ENCODE measurements at places on chromosomes 7 and 10.

DNA sequence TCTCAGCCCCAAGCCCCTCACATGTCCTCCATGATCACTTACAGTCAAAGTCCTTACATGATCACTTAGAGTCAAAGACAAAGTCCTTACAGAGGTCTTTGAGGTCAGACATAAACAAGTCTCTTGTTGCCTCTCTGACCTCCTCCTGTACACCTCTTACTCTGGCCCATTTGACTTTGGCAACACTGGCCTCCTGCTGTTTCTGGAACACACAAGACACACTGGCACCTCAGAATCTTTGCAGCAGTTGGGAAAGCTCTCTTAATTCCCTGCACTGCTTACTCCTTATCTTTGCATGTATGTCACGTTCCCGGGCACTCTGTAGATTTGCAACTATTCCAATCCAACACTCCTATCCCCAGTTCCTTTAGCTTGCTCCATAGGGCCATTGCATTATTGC, 102.3 kb downstream of the NSUN6 start:
- no peak for DNase-seq

- no peak for DNase-seq
Measured at GRCh38 chr7:1368682-1369571, 90.3 kb downstream of the MICALL2 start.

DNA sequence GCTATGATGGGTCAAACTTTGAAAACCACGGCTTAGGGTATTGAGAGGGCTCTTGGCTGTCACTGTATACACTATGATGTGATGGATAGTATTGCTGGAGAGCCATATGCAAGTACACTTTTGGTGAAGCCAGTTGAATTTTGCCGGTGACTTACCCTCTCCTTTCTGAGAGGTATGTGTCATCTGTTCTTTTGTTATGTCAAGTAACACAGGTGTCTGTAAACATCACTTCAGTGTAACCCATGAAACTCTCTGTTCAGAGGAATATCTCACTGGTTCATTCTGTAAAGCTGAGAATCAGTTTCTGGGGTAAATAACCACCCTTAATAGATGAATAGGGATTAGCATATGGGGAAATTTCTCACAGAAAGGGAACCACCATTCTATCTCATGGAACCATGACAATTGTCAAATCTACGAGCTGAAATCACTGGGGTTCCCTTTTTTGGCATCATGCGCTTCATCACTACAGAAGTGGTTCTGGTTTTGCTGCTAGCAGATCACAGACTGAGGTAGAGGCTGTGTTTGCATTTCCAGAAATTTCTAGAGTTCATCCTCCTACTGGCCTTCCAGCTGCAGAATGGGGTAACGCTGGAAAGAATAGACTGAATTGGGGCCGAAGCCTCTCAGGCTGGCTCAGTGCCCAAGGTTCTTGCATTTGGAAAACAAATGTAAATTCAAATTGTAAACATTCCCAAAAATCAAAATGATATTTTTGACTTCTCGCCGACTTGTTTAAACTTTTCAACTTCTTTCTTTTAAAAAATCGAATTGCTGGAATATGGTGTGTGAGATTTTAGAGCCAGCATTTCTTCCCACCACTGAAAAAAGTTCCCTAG, 83.3 kb upstream of the CREB5 start:
- no peak for DNase-seq

DNA sequence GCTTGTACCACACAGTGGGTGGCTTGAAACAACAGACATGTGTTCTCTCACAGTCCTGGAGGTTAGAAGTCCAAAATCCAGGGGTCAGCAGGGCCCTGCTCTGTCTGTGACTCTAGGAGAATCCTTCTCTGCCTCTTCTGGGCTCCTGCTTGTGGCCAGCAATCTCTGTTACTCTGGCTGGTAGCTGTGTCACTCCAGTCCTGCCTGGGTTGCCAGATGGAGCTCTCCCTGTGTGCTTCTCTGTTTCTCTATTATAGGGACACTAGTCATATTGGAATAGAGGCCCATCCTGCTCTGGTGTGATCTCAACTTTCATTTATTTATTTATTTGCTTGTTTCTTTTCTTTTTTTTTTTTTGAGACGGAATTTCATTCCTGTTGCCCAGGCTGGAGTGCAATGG, 276.6 kb upstream of the GALNT17 start:
- no peak for DNase-seq

GRCh38 chr10:113908236-113908635, 53.8 kb downstream of the NHLRC2 start:
- DNase-seq, result no peak

DNA sequence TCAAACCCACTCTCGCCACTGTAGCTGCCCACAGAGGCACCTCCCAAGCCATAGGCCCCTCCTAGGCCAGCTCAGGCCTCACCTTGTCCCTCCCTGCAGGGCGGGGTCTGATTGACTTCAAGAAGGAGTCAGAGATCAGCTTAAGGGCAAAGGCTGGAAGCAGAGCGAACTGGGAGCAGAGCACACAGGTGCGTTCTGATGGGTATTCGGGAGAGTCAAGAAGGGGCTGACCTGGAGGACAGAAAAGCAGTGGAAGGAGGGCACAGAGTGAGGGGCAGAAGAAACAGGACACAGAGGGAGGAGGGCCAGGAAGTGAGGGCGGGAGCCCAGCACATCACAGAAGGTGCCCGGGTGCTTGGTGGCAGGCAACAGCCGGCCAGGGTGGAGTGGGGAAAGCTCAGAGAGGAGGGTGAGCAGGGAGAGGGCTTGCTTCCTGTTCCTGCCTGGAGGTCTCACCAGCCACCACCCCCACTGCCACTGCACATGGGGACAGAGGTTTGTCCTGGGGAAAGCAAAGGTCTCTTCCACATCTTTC, at the start of gene AOC1:
Gene AOC1 (plus strand): TSS at position 147 of the 535 bp plus-strand sequence. CDS start 3,954 bp downstream, outside the sequence.
- no peak for DNase-seq

- DNase-seq, result no peak
Measured at GRCh38 chr10:113300617-113301016, 252.2 kb upstream of the HABP2 start.

GRCh38 chr7:107838816-107839565, 36.0 kb upstream of the SLC26A3 start:
- DNase-seq, result no peak

DNA sequence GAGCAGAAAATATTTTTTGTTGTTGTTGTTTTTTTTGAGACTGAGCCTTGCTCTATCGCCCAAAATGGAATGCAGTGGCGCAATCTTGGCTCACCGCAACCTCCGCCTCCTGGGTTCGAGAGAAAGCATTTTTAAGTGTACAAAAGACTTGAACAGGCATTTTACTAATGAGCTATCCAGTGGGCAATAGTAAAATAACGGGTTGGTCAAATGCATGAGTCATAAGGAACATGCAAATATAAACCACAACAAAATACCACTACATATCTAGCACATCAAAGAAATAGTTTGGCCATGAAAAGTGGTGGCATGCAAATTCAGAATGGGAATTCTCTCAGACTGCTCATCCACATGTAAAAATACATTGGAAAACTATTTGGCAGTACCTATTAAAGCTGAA, 71.7 kb upstream of the TMEM106B start:
- no peak for DNase-seq

GRCh38 chr7:33788531-33788930, 116.8 kb upstream of the BMPER start:
- no peak for DNase-seq

DNA sequence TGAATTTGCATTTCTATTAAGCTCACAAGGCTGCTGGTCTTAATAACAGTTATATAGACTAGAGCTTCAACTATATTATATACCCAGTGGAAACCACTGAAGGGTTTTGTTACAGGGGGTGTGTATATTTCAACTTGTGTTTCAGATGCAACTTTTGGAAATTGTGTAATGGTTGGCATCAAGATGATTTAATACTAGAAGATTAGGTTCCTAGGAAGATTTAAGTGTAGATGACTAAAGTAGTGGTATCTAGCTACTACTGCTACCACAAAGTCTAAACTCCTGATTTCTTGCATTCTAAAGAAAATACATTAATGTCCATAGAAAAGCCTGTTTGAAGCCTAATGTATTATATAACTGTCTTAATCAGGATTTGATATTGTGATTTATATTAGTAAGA, 30.2 kb downstream of the AHR start:
- no peak for DNase-seq

- DNase-seq, result no peak
Measured at GRCh38 chr10:124672181-124672638, 72.0 kb downstream of the FAM53B start.

DNA sequence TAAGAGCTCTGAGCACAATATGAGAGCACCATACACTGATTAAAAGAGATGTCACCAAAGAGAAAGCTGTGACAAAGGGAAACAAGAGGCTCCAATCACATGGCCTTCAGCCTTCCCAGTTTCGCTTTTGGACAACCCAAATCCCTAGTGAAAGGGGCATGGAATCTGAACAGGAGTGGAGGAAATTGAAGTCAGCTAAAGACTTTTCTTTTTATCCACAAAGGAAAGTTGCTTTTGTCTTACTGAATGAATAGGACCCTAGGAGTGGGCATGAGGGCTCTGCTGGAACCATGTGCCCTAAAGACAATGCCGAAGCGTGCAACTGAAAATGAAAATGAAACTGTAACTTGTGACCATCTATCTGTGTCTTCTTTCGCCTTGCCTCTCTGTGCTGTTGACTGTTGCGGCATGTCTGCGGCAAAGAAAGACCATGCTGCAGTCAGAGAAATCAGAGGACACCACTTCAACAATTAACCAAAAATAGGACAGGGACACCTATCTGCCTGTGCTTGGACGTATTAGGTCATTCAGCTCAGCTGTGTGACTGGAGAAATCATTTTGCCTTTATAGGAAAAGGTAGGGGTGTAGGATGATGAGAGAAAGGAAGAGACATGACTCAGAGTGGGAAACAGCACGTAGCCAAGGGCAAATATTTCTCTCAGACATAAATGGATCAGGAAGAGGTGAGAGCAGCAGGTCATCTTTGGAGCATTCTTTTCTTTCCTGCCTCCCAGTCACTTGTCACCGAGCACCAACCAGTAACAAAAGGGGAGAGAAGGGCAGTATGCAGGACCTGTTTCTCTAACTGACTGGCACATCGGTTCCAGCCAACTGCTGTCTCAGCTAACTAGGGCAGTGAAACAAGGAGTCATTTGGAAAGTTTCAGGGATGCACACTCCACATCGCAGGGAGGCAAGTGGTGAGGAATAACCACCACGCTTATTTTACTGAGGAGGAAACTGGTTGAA, 12.3 kb downstream of the CAV2 start:
- DNase-seq, result no peak
